Omental fat pad (tissue), 4 donors: ENCODE measurements at places on chromosomes 3 and 15.

GRCh38 chr3:156217674-156218352 lies 97.4 kb downstream of the KCNAB1 start:
- DNase-seq: no peak

GRCh38 chr15:78282324-78282723 lies 17.1 kb downstream of the SKIC8 start:
- DNase-seq: no peak

GRCh38 chr3:171851660-171852058 lies 8.5 kb downstream of the TMEM212 start:
- no peak for DNase-seq

- DNase-seq: no peak
Measured at GRCh38 chr3:132006605-132007204, 28.1 kb downstream of the CPNE4 start.

- no peak for DNase-seq
Measured at GRCh38 chr3:171648069-171648468, 162.2 kb downstream of the PLD1 start.

DNA sequence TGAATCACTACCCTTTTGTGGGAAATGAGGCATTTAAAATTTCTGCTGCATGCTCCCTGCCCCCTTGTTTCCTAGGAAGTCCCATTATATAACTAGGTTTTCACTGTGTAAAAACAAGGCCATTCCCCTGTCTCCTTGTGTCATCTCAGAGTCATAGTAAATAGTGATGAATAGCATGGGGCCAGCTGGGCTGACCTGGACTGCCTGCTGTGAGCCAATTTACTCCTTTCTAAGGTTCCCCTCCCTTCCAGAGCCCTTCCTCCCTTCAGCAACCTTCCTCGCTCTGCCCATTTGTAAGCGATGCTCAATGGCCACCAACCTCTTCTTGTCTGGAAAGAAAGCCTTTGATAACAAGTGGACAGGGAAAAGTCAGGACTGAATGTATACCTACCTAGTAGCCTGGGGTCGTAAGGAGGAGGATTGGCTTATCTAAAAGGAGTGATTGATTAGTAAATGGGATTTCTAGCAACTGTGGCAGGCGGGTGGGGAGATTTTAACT lies 11.7 kb downstream of the ITGA11 start:
- no peak for DNase-seq

DNA sequence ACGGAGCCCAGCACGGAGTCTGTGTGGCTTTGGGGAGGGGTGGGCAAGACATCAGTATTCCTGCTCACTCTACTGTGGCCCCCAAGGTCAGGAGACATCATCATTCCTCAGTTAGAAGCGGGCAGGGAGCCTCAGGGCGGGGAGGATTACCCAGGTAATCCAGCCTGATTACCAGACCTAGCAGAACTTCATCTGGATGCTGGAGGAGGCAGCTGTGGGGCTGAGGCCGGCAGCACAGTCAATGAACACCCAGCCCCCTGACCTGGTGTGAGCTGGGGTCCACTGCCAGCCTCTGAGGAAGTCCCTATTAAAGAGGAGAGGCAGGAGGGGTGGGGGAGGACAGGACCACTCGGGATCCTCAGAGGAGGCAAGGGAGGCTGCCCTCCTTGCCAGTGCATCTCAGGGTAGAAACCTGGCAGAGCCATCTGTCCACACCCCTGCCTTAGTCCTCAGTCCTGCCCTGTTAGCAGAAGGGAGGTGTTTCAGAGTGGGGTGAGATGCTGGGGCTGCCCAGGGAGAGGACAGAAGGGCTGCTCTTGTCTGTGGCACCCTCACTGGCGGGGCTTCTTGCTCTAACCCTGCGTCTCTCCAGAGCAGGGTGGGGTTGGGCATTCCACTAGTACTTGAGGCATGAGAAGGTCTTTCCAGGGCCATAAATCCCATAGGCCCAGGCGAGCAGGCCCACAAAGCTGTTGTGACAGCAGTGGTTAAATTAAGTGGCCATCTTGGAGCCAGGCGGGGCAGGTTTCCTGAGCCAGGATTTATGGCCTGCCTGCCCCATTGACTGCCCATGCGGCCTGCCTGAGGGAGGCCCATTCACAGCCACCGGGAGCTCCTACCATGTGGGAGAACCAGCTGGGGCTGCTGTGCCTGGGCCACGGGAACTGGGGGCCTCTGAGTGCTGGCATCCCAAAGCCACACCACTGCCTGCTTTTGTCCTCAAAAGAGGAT lies 82.1 kb downstream of the LINGO1 start:
- no peak for DNase-seq

DNA sequence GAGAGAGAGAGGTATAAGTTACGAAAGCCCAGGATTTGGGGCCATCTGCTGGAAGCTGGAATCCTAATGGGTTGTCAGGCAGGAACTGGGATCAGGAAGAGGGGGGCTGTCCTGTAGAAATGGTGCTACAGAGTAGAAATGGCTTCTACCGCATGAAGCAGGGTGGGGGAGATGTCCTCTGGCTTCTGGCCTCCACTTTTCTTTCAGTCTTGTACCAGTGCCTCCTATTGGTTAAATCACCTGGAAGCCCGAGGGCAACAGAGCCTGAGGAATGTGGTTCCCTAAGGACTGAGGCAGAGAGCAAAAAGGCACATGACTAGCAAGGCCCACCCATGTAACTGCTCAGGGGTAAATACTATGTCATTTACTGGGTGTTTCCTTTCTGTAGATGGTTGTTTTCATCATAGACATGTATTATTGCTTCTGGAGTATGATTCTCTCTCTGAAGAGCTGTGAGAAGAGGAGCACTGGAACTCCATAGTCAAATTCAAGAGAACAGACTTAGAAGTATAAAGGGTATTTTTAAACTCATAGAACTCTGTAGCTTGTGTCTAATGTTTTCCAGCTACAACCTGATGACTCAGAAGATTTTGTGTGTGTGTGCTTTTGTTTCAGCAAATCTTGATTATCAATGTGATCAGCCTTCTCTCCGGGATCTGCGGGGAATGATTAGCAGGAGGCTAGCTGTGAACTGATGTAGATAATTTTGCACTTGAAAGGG lies 20.2 kb upstream of the MITF start:
- no peak for DNase-seq

- DNase-seq: no peak
Measured at GRCh38 chr3:37283011-37283410, 108.6 kb upstream of the LRRFIP2 start.

DNA sequence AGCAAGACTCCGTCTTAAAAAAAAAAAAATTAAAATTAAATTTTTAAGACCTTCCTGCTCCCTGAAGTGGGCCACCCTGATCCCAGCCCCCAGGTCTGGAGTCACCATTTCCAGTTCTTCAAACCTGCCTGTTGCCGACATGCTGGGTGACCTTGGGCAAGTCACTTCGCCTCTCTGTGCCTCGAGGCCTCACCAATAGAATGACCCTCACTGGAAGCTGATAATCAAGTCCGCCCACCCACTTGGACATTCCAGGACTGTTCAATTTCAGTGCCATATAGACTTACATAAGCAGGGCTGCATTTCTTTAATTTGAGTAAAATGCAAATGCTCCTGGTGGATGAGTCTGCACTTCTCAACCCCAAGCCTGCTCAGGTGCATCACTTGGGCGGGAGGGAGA lies 39.3 kb upstream of the FURIN start:
- no peak for DNase-seq

- DNase-seq: no peak
Measured at GRCh38 chr15:65653801-65654521, 32.2 kb downstream of the SLC24A1 start.

DNA sequence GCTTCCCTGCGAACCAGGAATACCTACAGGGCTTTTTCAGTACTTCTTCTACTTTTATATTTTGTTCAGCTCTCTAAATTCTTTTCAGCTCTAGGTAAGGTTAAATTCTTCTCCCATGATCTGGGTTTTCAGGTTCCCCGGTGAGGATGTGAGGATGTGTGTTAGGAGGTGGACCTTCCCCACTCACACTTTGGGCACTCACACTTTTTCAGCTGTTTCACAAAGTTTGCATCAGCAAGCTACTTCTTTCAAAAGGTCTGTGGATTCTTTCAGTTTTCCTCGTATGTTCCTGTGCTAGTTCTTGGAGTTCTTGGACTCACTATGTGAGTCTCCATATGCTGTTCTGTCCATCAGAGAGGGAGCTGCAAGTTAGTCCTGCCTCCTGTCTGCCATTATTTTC lies 13.9 kb upstream of the OR5K2 start:
- DNase-seq: no peak

DNA sequence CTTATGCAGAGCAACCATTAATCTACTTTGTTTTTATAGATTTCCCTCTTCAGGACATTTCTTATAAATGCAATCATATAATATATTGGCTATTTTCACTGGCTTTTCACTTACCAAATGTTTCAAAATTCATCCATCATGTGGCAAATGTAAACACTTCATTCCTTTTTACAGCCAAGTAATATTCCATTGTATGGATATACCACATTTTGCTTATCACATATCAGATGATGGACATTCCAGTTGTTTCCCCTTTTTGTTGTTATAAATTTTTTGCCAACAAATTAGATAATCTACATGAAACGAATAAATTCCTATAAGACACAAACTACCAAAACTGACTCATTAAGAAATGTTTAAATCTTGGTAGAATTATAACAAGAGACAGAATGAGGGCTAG lies 79.8 kb upstream of the CSPG5 start:
- no peak for DNase-seq

DNA sequence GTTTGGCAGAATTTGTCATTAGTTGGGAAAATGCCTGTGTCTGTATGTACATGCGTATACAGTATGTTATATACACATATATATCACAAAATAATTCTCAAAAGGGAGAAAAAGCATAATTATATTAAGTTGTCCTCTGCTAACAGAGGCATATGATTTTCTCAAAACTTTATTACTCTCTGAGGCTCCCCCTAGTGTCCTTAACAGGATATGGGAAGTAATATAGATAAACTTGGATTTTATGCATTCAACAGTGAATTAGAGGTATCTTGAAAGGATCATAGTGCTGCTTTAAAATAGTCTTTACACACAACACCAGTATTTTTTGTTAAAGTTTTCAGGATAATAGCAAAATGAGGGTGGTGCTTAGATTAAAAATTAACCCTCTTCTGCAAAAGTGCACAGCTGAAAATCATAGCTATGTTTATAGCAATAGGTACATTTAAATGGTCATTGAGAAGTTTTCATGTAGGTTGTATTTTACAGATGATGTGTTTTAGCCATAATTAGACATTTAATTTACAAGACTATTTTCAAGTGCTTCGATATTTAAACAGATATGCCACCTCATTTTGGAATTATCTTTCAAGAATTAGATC lies 454.0 kb upstream of the ROBO2 start:
- no peak for DNase-seq

- no peak for DNase-seq
Measured at GRCh38 chr3:196695849-196696226, 16.2 kb downstream of the CEP19 start.

- no peak for DNase-seq
Measured at GRCh38 chr3:41259449-41260062, 60.3 kb downstream of the CTNNB1 start.

DNA sequence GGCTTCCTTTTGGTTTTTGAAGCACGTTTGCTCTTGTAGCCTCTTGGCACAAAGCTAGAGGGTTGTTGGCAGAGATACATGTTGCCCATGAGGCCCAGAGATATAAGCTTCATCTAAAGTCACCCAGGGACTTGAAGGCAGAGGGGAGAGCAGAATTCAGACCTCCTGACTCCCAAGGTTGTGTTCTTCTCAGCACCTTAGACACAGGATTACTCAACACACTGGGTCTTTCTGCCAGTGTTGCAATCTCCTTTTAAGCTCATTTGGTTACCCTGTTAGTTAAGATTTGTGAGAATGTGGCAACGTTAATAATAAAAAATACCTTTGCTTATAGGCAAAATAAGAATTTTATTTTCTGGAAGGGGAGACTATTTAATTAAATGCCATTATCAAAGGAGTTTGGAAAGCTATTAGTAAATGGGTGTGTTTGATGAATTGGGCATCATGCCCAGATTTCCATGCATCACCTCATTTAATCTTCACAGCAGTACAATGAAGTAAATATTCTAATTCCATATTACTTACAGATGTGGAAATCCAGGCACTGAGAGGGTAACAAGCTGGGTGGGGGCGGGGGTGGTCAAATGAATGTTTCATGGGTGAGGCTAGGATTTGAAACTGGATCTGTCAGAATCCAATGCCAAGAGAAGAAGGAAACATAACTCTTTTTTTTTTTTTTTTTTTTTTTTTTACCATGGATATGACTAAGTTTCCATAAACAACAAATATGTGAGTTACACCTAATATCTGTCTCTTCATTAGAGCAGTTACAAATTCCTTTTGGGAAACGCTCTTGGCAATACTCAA lies 183.3 kb downstream of the NR1D2 start:
- no peak for DNase-seq

GRCh38 chr3:171991166-171991565 lies 48.2 kb upstream of the FNDC3B start:
- DNase-seq: no peak

GRCh38 chr15:31004220-31004733 lies 12.8 kb upstream of the MTMR10 start:
- no peak for DNase-seq

DNA sequence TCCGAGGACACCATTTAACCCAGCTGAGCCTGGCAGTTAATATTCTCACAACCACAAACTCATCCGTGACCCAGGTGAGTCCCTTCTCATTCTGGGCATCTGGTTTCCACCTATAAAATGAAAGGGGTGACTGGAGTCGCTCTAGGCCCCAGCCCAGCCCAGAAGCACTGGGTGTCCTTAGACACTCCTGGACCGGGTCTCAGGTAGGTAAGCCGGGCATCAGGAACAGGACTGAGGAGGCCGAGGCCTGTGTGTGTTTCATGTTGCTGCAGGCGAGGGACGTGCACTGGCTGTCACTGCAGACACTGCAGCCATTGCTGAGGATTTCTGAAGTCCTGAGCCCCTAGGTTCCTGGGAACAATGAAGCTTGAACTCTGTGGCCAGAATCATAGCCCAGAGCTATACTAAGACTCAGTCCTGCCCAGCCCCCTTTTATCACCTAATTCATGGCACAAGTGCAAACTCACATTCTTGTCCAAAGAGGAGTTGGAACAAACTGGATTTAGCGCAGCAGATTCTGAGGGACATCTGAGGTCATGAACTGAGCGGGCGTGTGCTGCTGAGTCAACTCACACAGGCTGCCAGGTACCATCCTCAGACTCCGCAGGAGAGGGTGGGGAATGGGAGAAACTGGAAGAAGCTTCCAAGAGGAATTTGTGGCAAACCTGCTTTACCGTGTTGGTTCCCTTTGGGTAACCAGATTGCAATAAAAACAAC lies 184.9 kb downstream of the FAM43A start:
- DNase-seq: no peak

GRCh38 chr3:108951820-108952501 lies 1.7 kb downstream of the GUCA1C start:
- no peak for DNase-seq
